ENCODE measurements at places on chromosomes 7 and 10.

DNA sequence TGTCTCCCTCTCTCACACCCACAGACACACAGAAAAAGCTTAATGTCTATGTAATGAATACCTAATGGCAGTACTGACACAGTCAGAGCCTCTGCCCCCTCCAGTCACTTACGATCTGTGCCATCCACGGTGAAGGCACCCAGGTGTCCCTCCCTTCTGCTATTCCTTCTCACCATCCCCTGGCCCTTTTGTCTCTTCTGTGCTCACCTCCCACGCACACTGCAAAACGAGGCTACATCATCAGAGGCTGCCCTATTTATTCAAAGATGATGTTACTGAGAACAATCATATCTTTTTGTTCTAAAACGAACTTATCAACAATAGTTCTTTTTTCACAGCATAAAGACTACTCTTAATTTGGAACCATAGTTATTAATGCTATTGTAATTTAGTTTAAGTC is 246.9 kb upstream of the MKLN1 start:
- no peak for DNase-seq

DNA sequence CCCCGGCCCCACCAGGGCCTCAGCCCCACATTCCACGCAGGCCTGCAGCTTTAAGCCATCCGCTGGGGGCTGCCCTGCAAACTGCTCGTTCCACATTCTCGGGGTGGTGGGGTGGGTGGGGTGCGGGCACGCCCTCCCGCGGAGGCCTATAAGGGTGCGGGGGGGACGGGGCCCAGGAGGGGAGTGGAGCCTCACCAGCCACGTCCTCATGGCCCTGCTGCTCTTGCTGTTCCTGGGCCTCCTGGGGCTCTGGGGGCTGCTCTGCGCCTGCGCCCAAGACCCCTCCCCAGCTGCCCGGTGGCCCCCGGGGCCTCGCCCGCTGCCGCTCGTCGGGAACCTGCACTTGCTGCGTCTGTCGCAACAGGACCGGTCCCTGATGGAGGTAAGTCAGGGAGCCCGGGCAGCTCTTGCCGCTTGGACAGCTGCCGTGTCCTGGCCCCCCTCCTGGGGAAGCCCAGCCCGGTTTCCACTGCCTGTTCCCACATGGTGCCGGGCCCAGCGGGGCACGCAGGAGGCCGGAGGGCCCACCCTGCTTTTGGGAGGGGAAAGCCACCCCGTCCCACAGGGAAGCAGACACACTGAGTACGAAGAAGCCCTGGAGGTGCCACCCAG is at the start of gene CYP2W1:
Gene CYP2W1 (plus strand): TSS at position 178 of the 612 bp plus-strand sequence. CDS start 31 bp downstream, at position 209.
- no peak for DNase-seq

DNA sequence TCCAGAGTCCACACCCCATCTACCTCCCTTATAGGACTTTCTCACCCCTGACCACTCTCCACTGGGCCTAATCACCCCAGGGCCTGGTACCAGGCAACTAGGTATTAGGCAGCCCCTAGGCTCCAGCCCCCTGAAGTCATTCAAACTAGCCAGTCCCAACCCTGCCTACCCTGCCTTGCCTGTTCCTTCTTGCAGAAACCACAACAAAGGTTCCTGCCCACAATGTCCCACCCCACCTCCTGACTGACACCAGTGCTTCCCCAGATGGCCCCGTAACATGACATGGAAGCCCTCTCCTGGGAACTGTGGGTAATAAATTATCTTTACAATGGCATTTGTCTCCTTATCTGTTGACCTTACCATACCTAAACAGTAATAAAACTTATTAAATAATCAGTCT is 100.6 kb upstream of the PDE1C start:
- no peak for DNase-seq

- no peak for DNase-seq
Observed at GRCh38 chr10:62733654-62734293, 70.7 kb upstream of the ADO start.

DNA sequence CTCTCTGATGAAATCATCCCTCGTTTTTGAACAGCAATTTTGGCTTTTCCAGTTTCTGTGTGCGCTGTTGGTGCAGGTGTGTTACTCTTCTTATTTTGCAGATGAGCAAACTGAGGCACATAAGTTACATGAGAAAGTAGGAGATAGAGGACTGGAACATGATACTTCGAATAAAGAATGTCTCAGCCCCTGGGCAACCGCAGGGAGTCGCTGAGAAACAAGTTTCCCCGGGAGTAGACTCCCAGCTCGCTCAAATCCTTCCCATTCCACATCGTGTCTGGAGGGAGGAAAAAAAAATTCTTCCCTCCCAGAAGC is 18.0 kb downstream of the MXI1 start:
- DNase-seq, result no peak

Data from caudate nucleus (tissue), 63 donors.